Kidney glomerular epithelial cell (primary cell): ENCODE measurements at places on chromosomes 16 and 17.

DNA sequence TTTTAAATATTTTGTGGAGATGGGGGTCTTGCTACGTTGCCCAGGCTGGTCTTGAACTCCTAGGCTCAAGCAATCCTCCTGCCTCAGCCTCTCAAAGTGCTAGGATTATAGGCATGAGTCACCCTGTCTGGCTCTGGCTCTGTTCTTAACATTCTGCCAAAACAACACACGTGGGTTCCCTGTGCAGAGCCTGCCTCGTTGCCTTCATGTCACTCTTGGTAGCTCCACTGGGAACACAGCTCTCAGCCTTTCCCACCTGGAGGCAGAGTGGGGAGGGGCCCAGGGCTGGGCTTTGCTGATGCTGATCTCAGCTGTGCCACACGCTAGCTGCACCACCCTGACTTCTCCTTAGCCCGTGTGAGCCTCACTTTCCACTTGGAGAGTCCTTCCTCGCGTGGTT, 19.3 kb downstream of the CRISPLD2 start:
- no peak for DNase-seq

GRCh38 chr17:65470783-65471182, 90.7 kb downstream of the AXIN2 start:
- no peak for DNase-seq

DNA sequence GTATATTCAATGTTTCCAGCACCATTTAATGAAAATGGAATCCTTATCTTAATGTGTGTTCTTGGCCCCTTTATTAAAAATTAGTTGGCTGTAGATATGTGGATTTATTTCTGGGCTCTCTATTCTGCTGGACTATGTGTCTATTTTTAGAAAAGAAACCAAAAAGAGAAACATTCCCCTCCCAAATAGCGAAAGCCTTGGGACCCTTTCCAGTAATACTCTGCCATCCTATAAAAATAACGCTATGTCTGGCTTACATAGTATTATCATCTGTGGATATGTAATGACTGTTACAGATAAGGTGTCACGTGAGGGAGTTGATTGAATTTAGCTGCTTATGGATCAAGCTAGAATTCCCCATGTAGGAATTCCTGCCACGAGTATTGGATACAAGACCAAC, 279.3 kb upstream of the KIF2B start:
- DNase-seq = no peak

DNA sequence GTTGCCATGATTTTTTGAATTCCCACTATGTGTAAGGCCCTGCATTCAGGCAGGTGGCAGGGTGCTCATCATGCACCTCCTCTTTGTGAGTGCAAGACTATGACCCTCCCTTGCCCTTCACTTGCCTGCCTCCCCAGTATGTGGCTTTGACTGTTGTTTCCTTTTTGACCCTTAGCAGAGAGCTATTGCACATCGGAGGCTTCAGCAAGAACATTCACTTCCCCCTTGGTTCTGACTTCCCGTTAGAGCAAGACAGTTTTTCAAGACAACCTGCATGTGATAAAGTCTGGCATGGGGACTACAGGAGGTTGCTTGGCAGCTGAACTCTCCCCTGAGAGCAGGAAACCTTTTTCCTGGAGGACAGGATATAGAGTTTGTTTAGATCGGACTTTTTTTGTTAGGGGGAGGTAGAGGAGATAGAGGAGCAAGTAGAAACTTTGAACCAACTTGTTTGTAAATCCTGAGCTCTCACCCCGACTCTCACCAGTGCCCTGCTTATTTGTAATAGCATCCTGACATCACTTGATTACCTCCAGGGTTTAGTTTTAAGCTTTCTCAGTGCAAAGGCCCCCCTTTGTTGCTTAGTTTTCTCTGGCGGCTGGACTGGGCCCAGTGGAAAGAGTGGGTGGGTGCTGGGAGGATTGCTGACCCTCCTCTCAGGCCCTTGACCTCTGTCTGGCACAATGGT, 34.3 kb downstream of the LIMD2 start:
- DNase-seq = no peak

- no peak for DNase-seq
Measured at GRCh38 chr17:45364531-45365390, 47.9 kb upstream of the MAP3K14 start.
